Stimulated activated CD8-positive, alpha-beta memory T cell treated with anti-CD3 and anti-CD28 coated beads, Interleukin-4, amount 100 ng/mL, for 1 hour (primary cell): ENCODE measurements at places on chromosomes 4 and X.

GRCh38 chr4:123353656-123354055, 42.9 kb upstream of the SPRY1 start:
- no peak for DNase-seq

GRCh38 chr4:15765910-15766697, 12.0 kb upstream of the CD38 start:
- no peak for DNase-seq

DNA sequence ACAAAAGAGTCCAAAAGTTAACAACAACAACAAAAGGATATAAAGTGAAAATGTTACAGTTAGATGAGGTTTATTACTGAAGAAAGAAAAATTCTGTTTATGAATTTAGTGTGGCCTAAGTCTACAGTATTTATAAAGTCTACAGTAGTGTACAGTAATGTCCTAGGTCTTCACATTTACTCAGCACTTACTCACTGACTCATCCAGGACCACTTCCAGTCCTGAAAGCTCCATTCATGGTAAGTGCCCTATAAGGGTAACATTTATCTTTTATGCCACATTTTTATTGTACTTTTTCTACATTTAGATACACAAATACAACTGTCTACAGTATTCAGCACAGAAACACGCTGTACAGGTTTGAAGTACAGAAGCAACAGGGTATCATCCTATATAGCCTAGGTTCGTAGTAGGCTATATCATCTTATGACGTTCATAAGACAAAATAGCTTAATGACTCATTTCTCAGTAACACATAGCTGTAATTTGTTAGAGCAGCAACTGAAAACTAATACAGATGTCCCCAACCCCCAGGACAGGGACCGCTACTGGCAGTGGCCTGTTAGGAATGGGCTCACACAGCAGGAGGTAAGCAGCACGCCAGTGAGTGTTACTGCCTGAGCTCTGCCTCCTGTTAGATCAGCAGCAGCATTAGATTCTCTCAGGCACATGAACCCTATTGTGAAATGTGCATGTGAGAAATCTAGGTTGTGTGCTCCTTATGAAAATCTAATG, 61.3 kb downstream of the CENPC start:
- DNase-seq: no peak

GRCh38 chr4:137705171-137705783, 173.0 kb upstream of the PCDH18 start:
- DNase-seq: no peak

- no peak for DNase-seq
These were observed 485.2 kb downstream of the GABRG1 start for GRCh38 chr4:45638641-45639040.

DNA sequence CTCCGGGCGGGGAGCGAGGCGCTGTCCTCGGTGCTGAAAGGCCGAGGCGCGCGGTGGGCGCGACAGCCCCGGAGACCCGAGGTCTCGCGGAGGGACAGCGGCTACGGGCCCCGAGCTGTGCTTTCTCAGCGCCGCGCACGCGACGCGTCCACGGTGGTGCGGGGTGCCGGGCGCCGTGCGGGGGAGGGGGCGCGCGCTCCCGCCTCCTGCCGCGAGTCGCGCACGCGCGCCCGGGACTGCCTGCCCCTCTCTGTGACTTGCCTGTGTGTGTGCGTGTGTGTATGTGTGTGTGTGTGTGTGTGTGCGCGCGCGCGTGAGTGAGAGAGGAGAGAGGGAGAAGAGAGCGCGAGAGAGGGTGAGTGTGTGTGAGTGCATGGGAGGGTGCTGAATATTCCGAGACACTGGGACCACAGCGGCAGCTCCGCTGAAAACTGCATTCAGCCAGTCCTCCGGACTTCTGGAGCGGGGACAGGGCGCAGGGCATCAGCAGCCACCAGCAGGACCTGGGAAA, at the start of gene GRIA2:
Gene GRIA2 (plus strand): TSS at position 358 of the 511 bp plus-strand sequence. CDS start 315 bp downstream, outside the sequence.
- DNase-seq: no peak

- DNase-seq: no peak
These were observed 1112.1 kb upstream of the PRKX start for GRCh38 chrX:4825550-4825949.

DNA sequence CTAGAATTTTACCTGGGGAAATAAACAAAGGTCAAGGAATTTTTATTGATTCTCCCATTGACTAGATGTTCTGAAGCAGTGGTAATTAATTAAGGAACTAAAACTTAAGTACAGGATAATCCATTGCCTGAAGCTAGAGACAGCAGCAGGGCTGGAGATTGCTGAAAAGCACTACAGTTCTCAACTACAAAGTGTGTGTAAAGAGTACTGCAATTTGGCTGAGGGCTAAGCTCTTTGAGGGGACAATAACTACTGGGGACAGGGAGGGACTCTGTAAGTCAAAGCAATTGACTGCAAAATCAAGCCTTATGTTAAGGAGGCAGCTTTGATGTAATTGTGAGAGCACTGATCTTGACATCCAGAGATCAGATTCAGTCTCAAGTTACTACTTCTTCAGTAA, 260.4 kb downstream of the GALNTL6 start:
- DNase-seq: no peak

DNA sequence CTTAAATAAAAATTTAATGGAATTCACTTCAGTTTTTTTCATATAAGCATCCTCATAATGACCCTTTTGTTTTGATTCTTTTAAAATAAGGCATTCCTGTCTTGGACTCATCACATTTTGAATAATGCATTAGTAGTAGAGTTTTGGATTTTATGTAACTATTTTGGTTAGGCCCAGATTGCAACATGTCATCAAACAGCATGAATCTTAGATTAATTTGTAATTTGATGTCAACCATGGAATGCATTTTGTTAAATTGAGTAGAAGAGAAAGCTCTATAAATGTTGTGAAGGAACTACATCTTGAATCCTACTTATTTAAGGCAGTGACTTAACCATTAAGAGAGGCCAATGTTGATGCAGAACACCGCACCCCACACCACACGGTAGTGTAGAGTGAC, 3.1 kb downstream of the DIAPH2 start:
- no peak for DNase-seq

DNA sequence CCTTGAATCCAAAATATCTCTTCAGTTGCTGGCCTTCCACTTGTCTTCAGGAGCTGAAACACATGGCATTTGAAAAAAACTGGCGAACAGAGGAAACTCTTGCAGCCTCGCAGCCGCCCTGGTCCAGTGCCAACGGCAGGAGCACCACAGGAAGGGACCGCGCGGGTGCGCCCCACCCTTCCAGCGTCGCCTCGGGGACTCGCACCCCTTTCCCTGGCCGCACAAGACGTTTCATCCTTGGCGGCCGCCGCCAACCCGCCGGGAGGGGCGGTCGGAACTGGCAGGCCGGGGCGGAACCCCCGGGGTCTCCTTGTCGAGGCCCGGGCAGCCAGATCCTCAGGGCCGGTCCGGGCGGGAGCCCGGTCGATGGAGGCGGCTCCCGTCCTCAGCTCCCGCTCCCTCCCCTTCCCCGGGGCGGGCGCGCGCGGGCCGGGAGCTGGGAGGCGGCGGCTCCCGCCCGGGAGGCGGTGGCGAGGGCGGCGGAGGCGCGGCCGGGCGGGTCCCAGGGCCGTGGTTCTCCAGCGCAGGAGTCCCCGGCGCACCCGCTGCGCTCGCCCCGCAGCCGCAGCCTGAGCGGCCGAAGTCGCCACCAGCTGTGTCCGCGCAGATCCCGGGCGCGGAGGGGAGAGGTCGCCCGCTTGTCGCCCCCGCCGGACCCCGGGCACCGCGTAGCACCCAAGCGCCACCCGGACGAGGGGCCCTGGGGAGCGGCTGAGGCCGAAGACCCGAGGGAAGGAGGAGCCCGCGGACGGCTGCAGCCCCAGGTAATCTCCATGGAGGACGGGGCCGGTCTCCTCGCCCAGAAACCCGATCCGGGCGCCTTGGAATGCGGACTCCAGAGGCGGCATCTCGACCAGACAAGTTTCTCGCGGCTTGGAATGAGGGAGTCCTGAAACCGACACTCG, 886 bp upstream of the NDST3 start:
- DNase-seq: no peak
